ENCODE measurements at places on chromosomes 3 and 15.
A peak's percentile ranks its signal among the peaks of the same experiment; 100 is the strongest.

- DNase-seq: peak; percentile 44
Measured at GRCh38 chr3:55486101-55486856, 827 bp downstream of the WNT5A start.

DNA sequence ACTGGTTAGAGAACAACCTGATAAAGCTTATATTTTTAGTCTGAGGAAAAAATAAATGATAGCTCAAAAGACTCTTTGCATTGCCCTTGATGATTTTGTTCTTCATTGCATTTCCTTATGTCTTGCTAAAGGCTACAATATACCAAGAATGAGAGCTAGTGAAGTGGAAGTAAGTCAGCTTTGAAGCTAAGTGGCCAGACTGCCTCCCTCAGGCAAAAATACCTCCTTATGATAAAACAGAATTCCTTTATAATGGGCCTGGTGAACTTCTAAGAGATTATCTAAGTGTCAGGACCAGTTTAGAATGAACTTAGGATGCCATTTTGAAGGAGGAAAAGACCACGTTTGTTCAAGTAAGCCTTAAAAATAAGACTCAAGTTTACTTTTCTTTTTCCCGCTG, 678.4 kb downstream of the ROBO2 start:
- DNase-seq: no peak

DNA sequence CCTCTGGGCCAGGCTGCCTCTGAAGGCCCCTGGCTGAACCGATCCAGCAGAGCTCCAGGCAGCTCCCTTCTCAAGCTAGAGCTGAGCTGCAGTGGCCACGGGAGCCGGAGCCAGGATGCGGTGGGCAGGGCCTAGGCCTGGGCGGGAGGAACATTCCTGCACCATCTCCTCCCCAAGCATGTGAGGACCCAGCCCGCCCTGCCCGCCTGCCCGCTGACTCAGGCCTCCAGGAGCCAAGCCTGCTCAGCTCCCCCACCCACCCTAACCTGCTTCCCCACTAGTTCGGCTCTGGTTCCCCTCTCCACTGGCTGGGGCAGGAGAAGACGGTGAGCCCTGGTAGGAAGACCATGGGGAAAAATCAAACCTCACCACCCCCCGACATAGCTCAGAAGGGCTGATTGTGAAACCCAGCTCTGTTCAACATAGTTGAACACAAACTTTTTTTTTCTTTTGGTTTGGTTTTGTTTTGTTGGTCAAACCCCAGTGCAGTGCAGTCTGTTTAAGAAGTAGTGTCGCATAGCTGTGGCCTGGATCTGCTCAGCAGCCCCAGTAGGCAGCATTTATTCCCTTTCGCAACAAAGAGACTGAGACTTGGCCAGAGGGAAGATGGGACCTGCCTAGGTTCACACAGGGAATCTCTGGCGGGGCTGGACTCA, 13.5 kb downstream of the SNX33 start:
- no peak for DNase-seq

DNA sequence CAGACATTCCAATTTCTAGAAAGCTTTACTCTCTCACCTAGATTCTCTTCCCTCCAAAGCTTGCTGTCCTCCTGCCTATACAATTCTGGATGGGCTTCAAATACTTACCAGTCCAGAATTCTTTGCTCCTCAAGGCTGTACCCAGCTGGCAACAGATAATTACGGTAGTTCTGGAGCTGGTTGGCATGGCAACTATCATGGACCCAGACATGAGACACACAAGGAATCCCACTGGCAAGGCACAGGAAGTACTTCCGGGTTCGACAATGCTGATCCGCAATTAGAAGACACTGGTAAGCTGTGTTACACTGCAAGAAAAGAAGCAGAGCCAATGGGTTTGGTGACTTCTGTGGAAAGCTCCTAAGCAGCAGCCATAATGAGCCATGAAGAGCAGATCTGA, 37.9 kb downstream of the TUBGCP4 start:
- DNase-seq: no peak

GRCh38 chr3:192727032-192727847, at the start of gene FGF12:
Gene FGF12, minus strand, starts transcription at chr3:192727541.
- DNase-seq: peak; percentile 71

DNA sequence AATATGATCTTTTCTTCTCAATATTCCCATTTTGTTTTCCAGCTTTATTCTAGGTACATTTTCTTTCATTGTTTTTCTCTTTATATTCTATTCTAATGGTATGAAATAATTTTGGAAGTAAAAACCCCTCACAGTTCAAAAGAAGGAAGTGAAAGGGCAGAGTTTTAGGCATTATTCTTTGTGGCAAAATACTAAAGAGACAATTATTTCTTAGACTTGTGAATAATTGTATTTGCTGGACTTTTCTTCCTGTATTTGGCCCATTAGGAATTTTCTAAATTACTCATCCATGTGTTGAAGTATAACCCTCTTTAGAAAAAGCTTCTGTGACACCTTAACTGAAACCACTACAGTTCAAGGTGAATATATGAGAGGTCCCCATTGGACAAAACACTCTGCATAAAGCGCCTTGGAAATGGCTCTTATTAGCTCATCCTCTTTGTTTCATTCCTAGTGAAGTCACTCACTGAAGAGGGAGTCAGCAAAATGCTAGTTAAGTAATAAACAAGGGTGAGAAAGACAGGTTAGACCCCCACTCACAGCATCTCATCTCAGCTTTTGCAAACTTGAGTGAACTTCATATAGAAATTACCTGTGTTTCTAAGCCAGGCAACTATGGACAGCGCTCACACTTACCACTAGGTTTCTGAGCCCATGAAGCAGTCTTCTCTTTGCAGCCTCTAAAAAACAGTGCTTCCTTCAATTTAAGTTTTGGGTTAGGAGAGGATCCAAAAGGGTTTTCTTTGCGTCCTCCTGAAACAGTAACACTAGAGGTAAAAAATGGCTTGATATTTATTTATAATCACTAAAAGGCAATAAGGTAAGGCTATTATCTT, 327.5 kb downstream of the ARPP21 start:
- DNase-seq: no peak

- no peak for DNase-seq
Measured at GRCh38 chr3:43389388-43390254, 103.3 kb downstream of the SNRK start.

- no peak for DNase-seq
Measured at GRCh38 chr15:38521316-38521715, 43.3 kb downstream of the RASGRP1 start.

- DNase-seq: no peak
Measured at GRCh38 chr15:49864251-49864650, 243.4 kb downstream of the DTWD1 start.

DNA sequence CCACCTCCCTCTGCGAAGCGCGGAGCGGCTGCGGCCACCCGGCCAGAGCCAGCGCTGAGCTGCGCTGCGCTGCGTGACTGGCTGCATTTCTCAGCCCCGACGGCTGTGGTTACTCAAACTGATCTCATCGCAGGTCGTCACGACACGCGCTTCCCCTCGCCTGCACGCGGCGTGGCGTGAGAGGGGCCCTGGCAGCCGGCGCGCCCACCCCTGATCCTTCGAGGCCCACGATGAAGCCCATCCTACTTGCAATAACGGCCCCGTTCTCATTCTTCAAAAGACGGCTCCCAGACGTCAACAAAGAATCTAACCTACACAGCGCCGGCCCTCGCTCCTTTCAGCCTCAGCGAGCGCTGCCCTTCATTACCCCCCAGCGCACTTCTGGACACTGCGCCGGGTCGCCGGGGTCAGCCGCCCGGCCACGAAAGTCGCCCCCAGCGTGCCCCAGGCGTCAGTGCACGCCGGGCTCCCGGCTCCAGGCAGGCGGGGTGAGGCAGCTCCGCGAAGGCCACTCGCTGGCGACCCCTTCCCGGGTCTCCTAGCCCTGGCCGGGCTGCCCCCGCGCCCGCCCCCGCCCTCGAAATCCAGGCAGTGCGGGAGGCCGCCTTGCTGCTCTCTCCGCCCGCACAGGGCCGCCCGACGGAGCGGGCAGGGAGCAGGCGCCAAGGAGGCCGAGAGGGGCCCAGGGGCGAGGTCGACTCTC, 9.9 kb upstream of the LEKR1 start:
- no peak for DNase-seq

- DNase-seq: peak; percentile 47
Measured at GRCh38 chr3:171049861-171050444, 23.4 kb upstream of the SLC2A2 start.

DNA sequence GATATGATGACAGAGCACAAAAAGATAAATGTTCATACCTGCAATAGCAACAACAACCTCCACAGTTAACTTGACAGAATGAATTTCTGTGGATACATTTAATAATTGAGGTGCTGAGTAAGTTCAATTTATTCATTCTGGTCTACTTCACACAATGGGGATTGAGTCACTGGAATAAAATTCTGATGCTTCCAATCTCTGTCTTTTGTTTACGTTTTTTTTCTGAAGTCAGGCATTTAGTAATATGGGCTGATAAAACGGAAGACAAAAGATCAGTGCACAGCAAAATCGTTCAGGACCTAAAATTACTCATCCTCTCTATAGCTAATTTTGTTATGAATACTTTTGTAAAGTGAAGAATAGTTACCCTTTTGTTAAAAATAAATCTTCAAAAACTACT, 565.9 kb upstream of the CCDC54 start:
- DNase-seq: no peak

GRCh38 chr3:59769127-59769750, 719.4 kb upstream of the CFAP20DC start:
- DNase-seq: no peak

GRCh38 chr3:120637851-120638559, 41.9 kb downstream of the NDUFB4 start:
- no peak for DNase-seq

DNA sequence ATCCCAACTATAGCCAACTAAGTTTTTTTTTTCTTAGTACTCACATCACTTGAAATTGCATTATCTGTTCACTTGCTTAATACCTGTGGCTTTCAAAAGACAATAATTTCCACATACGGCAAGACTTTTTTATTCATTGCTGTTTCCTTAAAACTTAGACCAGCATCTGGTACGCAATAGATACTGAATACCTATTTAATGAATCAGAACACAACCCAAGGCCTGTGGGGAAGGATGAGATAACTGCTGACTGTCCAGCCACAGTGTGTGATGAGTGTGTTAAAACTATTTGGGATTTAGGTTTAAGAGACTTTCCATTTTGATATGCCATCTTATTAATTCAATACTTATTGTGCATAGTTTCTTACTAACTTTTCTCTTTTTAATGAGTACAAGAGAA, 988.7 kb downstream of the NTRK3 start:
- DNase-seq: no peak

DNA sequence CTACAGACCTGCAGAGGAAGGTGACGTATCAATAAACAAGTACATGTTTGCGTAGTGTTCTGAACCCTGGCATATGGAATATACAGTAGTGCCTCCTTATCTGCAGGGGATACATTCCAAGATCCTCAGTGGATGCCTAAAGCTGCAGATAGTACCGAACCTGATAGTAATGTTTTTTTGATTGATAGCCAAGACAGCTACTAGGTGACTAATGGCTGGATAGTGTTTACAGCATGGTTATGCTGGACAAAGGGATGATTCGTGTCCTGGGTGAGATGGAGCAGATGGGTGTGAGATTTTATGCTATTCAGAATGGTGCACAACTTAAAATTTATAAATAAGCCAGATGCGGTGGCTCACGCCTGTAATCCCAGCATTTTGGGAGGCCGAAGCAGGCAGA, 55.8 kb upstream of the IGF2BP2 start:
- DNase-seq: no peak

- peak; percentile 75 for DNase-seq
Measured at GRCh38 chr3:149808209-149808829, 4.7 kb upstream of the RNF13 start.

DNA sequence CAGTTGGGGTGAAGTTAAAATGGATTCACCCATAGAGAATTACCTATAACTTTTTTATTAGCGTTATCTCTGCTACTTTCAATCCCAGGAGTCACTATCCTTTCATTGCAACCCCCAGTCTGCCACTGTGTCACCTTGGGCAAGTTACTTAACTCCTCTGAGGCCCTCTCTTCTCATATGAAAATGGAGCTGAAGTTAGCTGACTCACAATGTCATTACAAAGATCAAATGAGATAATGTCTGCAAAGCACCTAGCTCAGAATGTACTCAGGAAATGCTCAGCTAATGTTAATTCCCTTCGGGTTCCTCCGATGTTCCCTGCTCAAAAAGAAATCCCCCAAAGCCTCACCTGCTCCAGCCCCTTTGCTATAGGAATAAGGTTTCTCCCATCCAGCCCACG, 50.0 kb downstream of the TRIM42 start:
- DNase-seq: no peak

- no peak for DNase-seq
Measured at GRCh38 chr15:33831646-33832045, 136.7 kb upstream of the CHRM5 start.

DNA sequence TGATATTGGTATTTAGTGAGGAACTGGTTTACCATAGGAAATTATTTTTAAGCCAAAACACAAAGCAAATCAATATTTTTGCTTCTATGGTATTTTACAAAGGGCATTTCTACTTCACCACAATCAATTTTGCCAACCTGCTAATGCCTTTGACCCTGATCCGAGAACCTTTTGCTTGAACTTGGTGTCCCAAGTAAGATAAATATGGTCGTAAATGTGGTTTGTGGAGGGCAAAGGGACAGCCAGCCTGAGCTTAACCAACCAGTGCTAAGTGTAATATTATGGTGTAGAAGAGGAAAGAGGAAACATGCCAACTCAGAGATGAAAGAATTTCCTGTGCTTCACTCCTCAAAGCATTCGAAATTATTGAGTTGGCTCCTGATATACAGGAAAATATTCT, 148.4 kb downstream of the C3orf38 start:
- DNase-seq: no peak

GRCh38 chr3:4739289-4740236, 239.7 kb upstream of the BHLHE40 start:
- DNase-seq: no peak

GRCh38 chr3:98885851-98886250, 15.6 kb downstream of the DCBLD2 start:
- no peak for DNase-seq

DNA sequence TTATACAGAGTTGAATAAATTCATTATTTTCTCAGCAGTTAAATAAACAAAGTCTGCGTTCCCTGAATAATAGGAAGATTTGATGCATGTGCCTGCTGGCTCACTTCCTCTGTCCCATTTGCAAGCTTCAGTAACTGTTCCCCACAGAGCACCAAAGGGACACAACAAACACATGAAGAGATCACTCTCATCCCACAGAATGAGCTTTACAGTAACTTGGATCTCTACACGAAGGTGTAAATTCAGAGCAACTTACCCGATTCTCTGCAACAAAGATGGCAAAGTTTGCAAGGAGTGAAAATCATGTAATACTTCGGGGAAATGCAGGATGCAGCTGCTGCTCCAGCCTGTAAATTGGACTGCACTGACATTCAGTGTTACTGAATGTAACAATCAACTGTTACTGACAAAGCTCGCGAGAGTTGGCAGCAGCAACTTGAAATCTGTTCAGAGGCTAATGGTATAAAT, at the start of gene BCHE:
BCHE (minus strand) TSS at position 366 of the 468 bp plus-strand sequence. CDS start 6,390 bp downstream, outside the sequence.
- peak; percentile 53 for DNase-seq

GRCh38 chr15:64443747-64444621, 16.4 kb upstream of the ZNF609 start:
- DNase-seq: no peak

GRCh38 chr3:183210341-183210740, 42.7 kb upstream of the B3GNT5 start:
- no peak for DNase-seq

- no peak for DNase-seq
Measured at GRCh38 chr15:68494573-68495110, 62.7 kb upstream of the ITGA11 start.

- DNase-seq: no peak
Measured at GRCh38 chr3:178752843-178753242, 216.6 kb downstream of the KCNMB2 start.

GRCh38 chr15:85155360-85155759, 173.7 kb downstream of the PDE8A start:
- no peak for DNase-seq

All from HAP-1 (cell line).